ENCODE measurements at places on chromosomes 6 and 20.

- DNase-seq, result no peak
Observed at GRCh38 chr6:118935978-118936703, 1.2 kb upstream of the MCM9 start.

GRCh38 chr6:155595284-155595683 is 139.6 kb upstream of the NOX3 start:
- DNase-seq, result no peak

- DNase-seq, result peak; percentile 67
Observed at GRCh38 chr6:128507337-128508310, 12.8 kb downstream of the PTPRK start.

- peak; percentile 98 for DNase-seq
Observed at GRCh38 chr20:10671221-10671918, 2.4 kb downstream of the JAG1 start.

DNA sequence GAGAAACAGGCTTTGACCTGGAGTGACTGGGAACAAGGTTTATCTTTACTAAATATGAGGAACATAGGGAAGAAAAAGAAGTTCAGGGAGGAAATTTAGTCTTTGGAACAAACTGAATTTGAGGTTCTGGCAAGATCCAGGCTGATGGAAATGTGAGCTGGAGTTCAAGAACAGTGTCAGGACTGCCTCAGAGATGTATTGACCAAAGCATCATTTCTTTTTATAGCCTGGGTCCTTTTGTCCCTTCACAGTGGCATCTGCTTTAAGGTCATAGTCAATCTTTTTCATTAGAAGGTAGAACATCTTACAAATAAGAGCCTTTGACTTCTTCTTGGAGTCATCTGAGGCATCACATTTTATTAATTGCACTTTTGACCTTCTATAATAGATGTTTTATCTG is 326.5 kb upstream of the QKI start:
- no peak for DNase-seq

DNA sequence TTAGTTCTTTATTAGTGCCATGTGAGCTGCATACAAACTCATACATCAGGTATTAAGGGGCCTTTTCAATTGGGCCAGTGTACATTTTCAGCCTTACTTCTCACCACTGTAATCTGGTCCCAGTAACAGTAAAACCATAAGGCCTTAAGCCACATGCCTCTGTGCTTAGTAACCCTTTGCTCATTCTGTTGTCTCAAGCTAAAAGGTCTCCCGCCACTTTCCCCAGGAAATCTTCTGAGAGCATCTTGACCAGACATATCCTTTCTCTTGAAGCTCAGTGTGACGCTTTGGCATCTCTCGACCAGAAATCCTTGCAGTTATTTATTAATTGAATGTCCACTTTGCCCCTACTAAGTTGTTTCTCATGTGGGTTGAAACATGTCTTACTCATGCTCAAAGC is 68.0 kb downstream of the CYP39A1 start:
- no peak for DNase-seq

DNA sequence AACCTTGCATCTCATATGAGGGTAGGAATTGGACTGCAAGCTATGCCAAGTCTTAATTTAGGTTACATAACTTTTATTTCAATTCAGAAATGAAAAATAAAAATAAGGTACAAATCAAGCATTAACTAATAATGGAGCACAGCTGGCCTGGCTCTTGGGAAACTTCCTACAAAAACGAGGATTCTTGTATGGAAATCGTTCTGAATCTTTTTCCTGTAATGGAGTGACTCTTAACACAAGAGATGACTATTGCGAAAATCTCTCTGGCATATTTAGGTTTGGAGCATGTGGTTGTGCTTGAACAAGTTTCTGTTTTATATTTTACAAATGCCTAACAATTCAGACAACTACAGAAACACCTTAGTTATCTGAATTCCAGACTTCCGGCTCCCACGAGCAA is 34.0 kb upstream of the PI16 start:
- DNase-seq, result no peak

DNA sequence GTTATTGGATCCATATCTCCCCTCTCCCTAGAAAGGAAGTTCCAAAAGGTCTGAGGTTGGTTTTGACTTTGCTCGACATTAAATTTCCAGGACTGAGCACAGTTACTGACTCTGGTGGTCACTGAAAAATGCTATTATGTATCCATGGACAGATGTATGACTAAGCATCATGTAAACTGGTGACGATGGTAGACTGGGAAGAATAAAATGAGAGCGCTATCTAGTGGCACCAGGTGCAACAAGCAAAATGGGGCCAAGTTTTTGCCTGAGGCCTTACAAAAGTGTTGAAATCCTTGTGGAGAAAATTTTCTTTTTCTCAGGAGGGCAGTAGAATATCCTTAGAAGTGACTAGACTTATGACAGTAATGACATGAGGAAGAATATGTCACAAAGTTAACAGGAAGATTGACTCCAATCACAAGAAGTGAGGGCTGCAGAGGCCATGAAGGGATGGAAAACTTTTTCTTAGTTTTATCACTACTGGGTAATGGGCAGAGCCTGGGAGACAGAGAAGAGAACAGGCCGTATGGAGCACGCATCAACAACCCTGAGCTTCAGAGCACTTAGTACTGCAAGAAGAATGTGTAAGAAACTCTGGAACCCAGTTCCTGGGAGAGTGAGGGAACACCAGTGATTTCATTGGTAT is 88.9 kb upstream of the ELOVL5 start:
- DNase-seq, result peak; percentile 81

- DNase-seq, result no peak
Observed at GRCh38 chr20:34579979-34580940, 21.7 kb downstream of the MAP1LC3A start.

- peak; percentile 98 for DNase-seq
Observed at GRCh38 chr6:79313254-79313653, 78.8 kb upstream of the HMGN3 start.

GRCh38 chr6:152750694-152751093 is at the start of gene VIP:
VIP (plus strand) TSS chr6:152750797; CDS start chr6:152752178, 1,381 bp downstream.
- peak; percentile 75 for DNase-seq

DNA sequence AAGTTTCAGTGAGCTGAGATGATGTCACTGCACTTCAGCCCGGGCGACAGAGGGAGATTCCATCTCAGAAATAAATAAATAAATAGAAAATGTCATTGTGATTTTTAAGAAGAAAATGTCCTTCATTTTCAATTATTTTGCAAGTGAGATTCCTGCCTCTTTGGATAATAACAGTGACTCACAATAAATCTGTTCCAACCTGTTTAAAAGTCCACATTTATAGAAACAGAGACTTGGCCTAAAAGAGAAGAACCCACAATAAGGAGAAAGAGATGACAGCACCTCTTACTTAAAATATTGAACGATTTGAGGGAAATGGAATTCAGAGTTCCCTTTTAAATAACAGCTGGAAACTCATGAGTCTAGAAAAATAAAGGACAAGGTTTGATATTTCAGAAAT is 373.4 kb upstream of the NOX3 start:
- DNase-seq, result no peak

DNA sequence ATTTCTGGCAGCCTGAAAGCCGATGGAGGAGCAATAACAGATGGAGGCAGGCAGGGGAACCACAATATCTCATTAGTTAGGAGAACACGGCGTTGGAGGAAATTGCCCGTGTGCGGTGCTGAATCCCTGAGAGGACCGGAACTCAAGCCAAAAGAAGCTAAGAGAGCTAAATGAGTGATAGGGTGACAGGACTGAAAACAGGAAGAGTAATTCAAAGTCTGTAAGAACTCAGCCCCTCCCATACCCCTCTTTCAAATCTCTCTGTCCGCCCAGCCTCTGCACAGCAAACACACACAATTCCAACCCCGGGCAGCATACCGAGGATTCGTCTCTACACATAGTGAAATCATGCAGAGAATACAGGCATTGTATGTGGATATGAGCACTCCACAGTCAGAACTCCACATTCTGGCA is 2.6 kb upstream of the IPCEF1 start:
- DNase-seq, result no peak

DNA sequence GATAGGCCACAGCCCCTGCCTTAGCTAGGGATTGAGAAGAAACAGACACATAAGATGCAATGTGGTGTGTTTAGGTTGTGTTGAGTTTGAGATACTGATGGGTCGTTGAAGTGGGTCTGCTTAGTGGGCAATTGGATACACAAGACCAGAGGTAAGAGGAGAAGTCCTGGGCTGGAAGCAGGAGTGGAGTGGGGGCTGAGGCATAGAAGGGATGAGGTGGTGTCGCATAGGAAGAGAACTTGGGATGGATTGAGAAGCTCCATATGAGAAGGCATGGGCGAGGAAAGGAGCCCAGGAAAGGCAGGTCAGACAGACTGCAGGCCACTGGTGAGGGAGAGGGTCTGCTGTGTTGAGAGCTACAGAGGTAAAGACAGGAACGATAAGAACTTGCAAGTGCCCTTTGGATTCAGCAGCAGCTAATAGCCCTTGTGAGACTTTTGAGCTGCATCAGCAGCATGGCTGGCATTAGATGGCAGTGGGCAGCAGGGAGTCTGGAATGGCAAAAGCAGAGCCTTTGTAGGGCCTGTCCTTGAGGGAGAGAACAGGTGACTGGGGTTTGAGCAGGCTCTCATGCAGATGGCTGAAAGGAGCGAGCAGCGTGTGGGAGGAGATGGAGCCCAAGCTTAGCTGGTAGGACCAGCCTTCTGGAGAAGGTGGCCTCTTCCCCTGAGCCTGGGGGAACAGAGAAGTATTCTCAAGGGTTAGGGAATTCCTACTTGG is 33.2 kb downstream of the PLCG1 start:
- DNase-seq, result no peak

Measured in MCF 10A (cell line).